Stimulated activated CD4-positive, alpha-beta T cell treated with anti-CD3 and anti-CD28 coated beads, Interleukin-4, amount 100 ng/mL, for 48 hours (primary cell): ENCODE measurements at places on chromosomes 3 and 15.

DNA sequence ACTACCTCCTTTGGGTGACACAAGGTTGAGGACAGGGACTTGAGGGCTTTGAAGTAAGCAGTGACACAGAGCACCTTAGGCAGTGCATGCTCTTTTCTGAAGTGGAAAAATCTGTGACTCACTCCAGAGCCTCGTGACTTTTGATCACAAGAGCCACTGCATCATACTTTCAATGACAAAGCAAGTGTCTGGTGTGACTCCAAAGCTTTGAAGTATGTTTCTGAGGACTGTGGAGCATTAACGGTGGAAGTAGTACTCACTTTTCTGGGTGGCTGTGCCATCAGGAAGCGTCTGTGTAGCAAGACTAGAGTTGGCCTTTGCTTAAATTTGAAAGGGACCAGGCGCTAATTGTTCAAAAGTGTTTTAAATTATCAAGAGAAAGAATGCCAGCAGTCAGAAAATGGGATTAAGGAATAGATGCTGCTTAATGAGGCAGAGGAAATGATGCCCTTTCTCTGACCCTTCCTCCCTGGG, 210.7 kb upstream of the TRIM42 start:
- no peak for DNase-seq

- no peak for DNase-seq
Measured at GRCh38 chr15:36888011-36888992, 212.0 kb downstream of the MEIS2 start.

DNA sequence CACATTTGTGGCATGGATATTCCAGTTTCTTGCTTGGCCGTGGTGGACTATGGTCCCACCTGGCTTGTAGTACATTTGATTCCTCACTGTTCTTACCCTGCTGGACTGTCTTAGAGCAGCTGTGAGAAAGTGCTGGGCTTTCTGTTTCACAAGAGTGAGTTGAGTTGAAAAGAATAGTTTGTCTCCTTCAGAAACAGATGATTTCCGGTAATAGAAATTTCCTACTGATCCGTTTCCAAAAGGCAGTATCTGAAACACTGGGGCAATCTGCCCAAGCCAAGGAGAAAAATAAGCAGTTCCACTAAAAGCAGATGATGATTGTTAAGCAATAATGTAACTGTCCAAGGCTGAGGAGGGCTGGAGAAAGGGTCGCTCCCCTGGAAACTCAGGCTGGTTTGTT, 96.0 kb downstream of the SUCLG2 start:
- DNase-seq, result no peak

DNA sequence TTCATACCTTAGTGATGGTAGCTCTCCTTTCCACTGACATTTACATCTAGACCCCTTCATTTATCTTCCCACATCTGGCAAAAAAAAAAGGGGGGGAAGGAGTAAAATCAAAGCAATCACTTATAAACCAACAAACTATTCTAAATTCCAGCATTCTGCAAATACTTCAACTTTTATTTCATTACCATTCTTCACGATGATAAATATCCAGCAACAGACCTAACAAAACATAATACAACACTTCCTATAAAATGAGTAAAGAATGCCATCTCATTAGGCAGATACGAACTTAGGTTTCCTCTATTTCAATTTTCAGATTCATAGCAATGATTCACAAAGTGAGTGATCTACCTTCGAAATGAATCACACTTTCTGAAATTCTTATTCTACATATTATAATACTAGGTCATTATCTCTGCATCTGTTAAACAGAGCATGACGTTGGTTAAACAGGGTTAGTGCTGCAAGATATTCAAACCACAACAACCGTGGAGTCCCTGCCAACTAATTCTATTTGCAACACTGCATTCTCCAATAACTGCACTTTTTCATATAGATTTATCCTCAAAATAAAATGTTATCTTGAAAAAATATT, at the start of gene LRRFIP2:
Gene LRRFIP2 (minus strand): TSS at position 51 of the 595 bp plus-strand sequence. CDS start 25,599 bp downstream, outside the sequence.
- no peak for DNase-seq

GRCh38 chr3:150602426-150603152, 532 bp upstream of the SELENOT start:
- no peak for DNase-seq

- DNase-seq, result no peak
Measured at GRCh38 chr3:60746695-60747416, 504.4 kb downstream of the FHIT start.

DNA sequence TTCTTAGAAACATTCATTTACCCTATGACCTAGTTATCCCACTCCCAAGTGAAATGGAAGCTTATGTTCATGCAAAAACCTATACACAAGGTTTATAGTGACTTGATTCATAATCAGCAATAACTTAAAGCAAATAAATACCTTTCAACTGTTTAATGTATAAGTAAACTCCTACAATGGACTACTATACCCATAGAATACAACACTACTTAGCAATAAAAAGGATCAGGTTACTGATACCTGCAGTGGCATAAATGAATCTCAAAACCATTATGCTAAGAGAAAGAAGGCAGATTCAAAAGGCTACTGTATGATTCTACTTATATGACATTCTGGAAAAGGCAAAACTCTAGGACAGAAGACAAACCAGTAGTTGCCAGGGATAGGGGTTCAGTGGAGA, 8.3 kb upstream of the POLR2M start:
- no peak for DNase-seq

DNA sequence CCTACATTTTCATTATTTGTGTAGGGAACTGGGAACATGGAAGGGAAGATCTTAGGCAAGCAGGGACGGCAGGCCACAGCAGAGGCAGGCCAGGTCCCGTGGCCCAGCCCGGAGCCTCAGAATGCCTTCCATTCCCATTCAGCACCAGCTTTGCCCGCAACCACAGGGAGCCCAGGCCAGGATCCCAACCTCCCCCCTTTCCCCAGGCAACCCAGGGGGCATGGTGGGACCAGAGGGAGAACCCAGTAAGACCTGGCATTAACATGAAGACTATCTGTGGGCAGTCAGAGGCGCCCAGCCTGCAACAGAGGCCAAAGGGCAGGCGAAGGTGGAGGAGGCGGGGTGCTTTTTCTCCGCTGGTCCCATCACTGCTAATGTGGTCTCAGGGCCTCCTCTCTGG, 135.6 kb downstream of the TPRA1 start:
- DNase-seq, result no peak

DNA sequence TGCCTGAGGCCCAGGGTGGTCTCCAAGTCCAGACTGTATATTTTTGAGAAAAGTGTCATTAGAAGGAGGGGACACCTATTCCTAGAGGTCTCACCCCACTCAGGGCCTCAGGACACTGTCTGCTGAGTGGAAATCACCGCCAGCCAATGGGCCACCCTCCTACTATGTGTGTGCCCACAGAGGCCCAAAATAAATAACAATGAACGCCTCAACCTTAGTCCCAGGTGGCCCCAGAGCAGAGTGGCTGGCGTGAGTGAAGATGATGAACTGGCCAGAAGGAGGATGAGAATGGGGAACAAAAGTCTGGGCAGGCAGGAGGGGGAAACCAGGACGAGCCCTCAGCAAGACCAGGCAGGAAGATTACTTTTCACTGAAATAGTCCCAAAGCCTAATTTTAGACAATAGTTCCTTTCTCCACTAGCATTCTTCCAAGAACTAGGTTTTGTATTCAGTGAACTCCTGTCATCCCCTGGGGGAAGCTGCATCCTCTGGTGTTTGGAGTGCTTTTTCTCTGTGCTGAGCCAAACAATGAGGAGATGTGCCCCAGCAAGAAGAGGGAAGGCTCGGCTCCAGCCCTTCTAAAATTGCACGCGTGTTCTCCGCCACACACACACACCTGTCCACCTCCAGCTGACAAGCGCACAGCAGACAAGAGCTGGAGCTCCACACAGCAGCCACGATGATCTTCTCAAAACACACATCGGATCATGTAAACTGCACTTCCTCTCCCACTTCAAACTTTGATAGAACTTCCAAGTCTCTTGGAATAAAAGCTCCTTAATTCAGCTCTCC, 72.2 kb downstream of the ADCY5 start:
- DNase-seq, result no peak

DNA sequence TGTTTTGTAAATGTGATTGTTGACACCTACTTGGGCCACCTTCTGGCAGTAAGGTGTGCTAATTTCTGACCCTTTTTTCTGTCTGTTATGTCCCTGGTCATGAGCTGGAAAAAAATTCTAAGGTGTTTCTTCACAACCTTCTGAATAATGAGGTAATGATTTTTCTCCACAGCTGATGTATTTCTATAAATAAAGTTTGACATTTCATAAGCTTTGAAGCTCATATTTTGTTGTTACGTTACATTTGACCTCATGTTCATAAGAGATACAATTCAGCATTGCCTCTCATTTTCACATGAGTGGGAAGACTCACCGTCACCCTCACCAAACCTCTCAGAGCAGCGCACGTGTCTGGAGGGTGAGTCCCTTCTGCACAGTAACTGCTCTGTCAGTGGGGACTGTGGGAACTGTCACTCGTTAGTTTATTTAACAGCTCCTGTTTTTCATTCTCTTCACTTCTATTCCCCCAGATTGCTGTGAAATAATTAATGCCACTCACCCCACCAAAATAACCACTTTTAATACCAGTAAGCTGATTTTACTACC, 140.9 kb downstream of the PLCL2 start:
- DNase-seq, result peak; percentile 41

DNA sequence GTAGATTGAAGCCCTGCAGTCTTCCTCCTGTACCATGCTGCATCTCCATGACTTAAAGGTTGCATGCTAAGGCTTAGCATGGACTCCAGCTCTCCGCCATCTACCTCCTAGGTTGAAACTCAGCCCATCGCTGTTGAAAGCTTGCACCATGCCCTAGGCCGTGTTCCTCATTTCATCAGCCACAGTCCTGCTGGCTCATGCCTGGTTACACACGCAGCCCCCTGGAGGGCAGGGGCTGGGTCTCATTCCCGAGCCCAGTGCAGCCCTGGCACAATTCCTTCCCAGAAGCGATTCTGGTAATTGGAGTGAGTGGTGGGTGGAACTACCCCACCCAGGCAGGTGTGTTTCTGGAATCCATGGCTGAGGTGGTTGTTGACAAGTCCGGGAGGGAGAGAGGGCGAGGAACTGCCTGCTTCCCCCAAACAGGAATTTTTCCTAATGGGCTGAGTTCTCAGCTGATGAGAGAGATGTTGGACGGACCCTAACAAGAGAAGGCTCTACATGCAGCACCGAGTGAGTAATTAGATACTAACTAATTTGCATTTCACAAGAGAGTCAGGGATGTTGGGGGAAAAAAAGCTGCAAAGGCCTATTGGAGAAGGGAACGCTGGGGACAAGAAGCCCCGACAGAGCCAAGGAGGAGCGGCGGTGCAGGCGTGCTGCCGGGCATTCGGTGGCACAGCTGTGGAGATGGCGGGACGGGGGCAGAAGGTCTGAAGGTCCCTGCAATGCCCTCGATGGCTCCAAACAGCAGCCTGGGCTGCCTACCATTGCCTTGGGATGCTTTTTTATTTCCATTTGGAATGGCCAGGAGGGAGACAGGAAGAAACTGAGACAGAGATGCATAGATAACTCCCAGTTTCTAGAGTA, 92.3 kb upstream of the TLE3 start:
- no peak for DNase-seq

DNA sequence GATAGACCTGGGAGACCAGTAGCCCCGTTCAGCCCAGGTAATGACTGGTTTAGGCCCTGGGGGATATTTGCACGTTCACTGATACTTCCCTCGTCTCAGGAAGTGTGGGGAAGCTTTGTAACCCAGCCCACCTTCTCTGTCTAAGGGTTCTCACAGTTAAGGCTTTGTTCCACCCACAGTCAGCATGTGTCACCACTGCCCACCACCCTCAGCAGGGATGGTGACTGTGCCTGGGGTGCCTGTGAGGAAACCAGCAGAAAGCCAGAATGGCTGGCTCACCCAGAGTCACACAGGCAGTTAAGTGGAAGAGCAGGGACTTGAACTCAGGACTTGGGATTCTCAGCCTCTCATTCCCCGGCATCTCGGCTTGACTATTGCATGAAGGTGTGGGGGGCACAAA, 5.2 kb downstream of the KBTBD13 start:
- DNase-seq, result no peak

DNA sequence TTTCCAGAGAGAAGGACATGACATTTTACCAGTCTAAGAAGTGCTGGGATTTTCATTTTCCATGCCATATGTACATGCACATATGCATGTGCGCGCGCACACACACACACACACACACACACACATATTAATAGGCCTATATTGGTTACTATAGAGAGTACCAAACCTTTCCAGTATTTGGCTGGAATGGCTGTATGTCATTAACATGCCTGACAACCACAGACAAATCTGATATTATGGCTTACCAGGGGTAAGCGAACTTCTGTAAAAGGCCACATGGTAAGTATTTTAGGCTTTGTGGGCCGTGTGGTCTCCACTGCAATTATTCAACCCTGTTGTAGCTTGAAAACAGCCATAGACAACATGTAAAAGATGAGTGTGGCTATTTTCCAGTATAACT, 97.2 kb upstream of the TSPAN3 start:
- DNase-seq, result no peak
